ENCODE measurements at places on chromosomes 11 and 22. TPM values are rescaled to one million over a fixed set of nuclear protein-coding genes. Genes with fewer than 3 reads are reported as not detected.
A peak's percentile ranks its signal among the peaks of the same experiment; 100 is the strongest.

GRCh38 chr22:31079095-31079642, 1.9 kb upstream of the SMTN start:
- H3K4me3 ChIP-seq = no peak overlapping the region
- H3K27me3 ChIP-seq = no peaks in the 10 kb centered on the region
- no peak overlapping the region for H3K27ac ChIP-seq
- no peaks in the 10 kb centered on the region for H3K36me3 ChIP-seq

The CRYBB2 gene
- not detected for total RNA-seq

The CHRNA10 gene
- total RNA-seq = 1.7 TPM

DNA sequence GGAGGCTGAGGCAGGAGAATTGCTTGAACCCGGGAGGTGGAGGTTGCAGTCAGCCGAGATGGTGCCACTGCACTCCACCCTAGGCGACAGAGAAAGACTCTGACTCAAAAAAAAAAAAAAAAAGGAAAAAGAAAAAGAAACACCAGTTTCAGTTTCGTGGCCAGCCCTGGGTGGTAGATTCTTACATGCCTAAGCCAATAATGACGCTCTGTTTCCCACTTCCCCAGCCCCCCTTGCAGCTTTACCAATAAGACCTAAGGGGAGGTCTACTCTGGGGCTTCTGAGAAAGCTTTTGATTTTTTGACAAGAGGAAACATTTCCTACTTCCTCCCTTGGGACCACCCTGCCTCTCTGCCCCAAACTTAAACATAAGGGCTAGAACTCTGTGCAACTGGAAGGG, 30.0 kb upstream of the PTPRJ start:
- H3K36me3 ChIP-seq = no peaks in the 10 kb centered on the region
- no peak overlapping the region for H3K4me3 ChIP-seq
- peaks cover 2% of the 10 kb centered on the region for H3K4me1 ChIP-seq
- H3K27ac ChIP-seq = no peak overlapping the region
- DNase-seq = no peak

The TRPM5 gene
- not detected for total RNA-seq

DNA sequence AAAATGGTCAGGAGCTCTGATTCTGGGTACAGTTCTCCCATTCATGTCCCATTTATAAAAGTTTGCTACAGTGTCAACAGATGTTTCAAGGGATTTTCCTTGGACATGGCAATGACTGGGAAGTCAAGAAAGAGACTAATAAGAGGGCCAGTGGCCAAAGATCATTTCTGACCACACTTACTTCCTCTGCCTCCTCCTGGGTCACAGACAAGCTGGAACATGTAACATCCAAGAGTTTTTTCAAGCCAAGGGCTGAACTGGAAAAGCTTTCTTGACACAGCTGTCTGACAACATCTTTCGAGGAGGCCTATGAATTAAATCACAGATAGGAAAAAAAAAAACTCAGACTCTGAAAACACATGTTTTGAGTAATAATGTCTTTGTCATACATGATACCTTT, 8.7 kb downstream of the COMMD9 start:
- no peak overlapping the region for H3K27ac ChIP-seq
- no peaks in the 10 kb centered on the region for H3K27me3 ChIP-seq
- H3K4me1 ChIP-seq = no peaks in the 10 kb centered on the region
- no peak overlapping the region for H3K4me3 ChIP-seq

The CLDN5 gene
- total RNA-seq = 31.5 TPM

The CCDC73 gene
- total RNA-seq = 0.23 TPM

DNA sequence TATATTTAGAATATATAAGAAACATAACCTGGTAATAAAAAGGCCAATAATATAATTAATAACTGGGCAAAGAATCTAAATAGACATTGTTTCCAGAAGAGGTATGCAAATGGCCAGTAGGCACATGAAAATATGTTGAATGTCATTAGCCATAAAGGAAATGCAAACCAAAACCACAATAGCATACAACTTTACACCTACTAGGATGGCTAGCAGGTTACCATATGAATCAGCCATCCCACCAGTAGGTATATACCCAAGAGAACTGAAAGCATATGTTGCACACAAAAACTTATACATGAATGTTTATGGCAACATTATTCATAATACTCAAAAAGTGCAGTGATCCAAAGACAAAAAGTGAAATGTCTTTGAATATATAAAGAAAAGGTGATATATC, 2.7 kb upstream of the OR2D2 start:
- H3K4me1 ChIP-seq = no peaks in the 10 kb centered on the region
- H3K27ac ChIP-seq = no peak overlapping the region
- H3K36me3 ChIP-seq = no peaks in the 10 kb centered on the region
- DNase-seq = no peak

- H3K4me1 ChIP-seq = peaks cover 10% of the 10 kb centered on the region
- no peak overlapping the region for H3K27ac ChIP-seq
- H3K36me3 ChIP-seq = no peaks in the 10 kb centered on the region
- no peak for DNase-seq
- H3K4me3 ChIP-seq = no peak overlapping the region
- no peaks in the 10 kb centered on the region for H3K27me3 ChIP-seq
Observed at GRCh38 chr11:72643547-72643946, 30.7 kb downstream of the PDE2A start.

The CDHR5 gene
- total RNA-seq = 79.7 TPM

DNA sequence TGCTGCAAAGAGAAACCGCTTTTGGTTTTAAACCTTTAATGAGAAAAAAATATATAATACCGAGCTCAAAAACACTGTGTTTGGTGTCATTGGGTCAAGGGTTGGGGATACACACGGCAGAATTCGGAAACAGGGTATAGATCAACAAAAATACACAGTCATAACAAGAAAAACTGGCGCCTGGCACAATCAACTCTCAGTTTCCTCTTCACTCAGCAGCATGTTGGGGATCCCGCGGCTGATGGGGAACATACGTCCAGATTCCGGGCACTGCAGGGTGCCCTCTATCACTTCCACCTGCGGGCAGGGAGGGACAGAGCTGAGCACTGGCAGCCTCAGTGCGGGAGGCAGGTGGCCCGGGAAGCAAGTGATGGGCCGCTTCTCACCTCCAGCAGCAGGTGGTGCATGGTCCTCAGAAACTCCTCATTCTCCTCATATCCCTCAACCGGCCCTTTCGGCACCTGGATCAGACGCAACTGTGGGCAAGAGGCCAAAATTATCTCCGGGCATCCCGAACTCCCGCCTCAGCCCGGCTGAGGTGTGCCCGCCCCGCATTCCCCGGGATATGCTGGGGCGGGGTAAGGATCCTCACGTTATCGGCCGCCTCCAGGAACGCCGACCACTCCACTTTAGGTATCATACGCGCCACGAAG, 561 bp downstream of the TRMT112 start:
- no peak for DNase-seq
- no peaks in the 10 kb centered on the region for H3K27me3 ChIP-seq
- H3K36me3 ChIP-seq = peaks cover 13% of the 10 kb centered on the region
- peak overlapping the region; percentile 54 for H3K4me3 ChIP-seq
- H3K27ac ChIP-seq = peak overlapping the region; percentile 93
- peaks cover 43% of the 10 kb centered on the region for H3K4me1 ChIP-seq

GRCh38 chr11:65529475-65530156, 4.7 kb downstream of the SCYL1 start:
- peaks cover 45% of the 10 kb centered on the region for H3K4me1 ChIP-seq
- no peaks in the 10 kb centered on the region for H3K27me3 ChIP-seq
- DNase-seq = peak; percentile 61
- H3K27ac ChIP-seq = no peak overlapping the region
- H3K36me3 ChIP-seq = peaks cover 32% of the 10 kb centered on the region

- no peak overlapping the region for H3K27ac ChIP-seq
- no peak overlapping the region for H3K4me3 ChIP-seq
- DNase-seq = no peak
- H3K36me3 ChIP-seq = peaks cover 4% of the 10 kb centered on the region
- H3K27me3 ChIP-seq = no peaks in the 10 kb centered on the region
Observed at GRCh38 chr11:72899238-72899637, 85.0 kb downstream of the ATG16L2 start.

The SLC7A4 gene
- total RNA-seq = 0.23 TPM

GRCh38 chr11:64489831-64490441, 101.1 kb upstream of the SLC22A12 start:
- H3K27ac ChIP-seq = no peak overlapping the region
- DNase-seq = peak; percentile 63
- peaks cover 4% of the 10 kb centered on the region for H3K27me3 ChIP-seq
- no peaks in the 10 kb centered on the region for H3K36me3 ChIP-seq

- no peaks in the 10 kb centered on the region for H3K36me3 ChIP-seq
- peak; percentile 44 for DNase-seq
- H3K27me3 ChIP-seq = peaks cover 2% of the 10 kb centered on the region
- no peak overlapping the region for H3K4me3 ChIP-seq
- peaks cover 4% of the 10 kb centered on the region for H3K4me1 ChIP-seq
- H3K27ac ChIP-seq = no peak overlapping the region
Observed at GRCh38 chr22:48576333-48577013, 1251.2 kb downstream of the BRD1 start.

GRCh38 chr11:94638902-94639373, 71.8 kb downstream of the PIWIL4 start:
- no peaks in the 10 kb centered on the region for H3K4me1 ChIP-seq
- H3K4me3 ChIP-seq = no peak overlapping the region
- no peaks in the 10 kb centered on the region for H3K27me3 ChIP-seq
- no peak for DNase-seq

The CRACR2B gene
- total RNA-seq = 2.8 TPM

- H3K4me3 ChIP-seq = no peak within 1 kb of the TSS
- DNase-seq = no peak
- H3K36me3 ChIP-seq = no peaks in the 10 kb centered on the region
- H3K27ac ChIP-seq = peak within 1 kb of the TSS; percentile 56
- H3K27me3 ChIP-seq = no peaks in the 10 kb centered on the region
Observed at GRCh38 chr22:24427500-24428164, at the start of gene ADORA2A. Gene ADORA2A, plus strand, starts transcription at chr22:24427599. Its CDS starts 5,806 bp downstream, at chr22:24433405.

GRCh38 chr11:68868221-68868835, 26.6 kb upstream of the CPT1A start:
- no peak overlapping the region for H3K4me3 ChIP-seq
- no peaks in the 10 kb centered on the region for H3K27me3 ChIP-seq
- no peak for DNase-seq

DNA sequence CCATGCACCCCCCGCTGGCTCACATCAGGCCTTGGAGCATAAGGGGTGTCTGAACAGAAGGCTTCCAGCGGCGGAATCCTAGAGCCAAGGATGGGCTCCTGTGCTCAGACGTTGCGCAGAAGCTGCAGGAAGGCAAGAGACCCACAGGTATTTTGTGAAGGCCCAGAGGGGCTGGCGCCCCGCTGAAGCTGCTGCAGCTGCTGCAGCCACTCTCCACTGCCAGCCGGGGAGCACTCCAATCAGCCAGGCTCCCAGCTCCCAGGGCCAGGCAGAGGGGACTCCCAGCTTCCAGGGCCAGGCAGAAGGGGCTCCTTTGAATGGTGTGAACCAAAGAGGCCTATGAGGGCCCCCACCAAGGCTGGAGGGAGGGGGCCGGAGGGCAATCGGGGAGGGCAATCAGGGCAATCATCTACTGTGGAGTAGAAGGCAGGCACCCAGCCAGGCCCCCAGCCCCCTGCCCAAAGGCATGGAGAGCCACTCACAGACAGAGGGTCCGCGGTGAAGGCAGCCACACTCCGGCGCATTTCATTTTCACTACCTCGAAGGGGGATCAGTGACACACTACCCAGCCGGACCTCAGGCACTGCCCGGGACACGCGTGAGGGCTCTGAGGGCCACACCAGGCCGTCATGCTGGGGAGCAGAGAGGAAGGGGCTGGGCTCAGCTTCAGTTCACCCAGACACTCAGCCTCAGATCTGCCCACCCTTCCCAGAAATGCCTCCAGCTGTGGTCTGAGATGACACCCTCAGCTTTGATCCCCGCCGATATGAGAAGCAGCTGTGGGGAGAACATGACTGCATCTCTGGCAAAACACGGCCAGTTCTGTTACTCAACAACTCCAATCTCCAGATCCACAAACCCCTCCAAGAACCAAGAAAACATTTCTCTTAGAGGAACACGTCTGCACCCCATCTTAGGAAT, 11.6 kb upstream of the PDE2A start:
- H3K27me3 ChIP-seq = no peaks in the 10 kb centered on the region
- H3K4me3 ChIP-seq = no peak overlapping the region
- H3K36me3 ChIP-seq = peaks cover 7% of the 10 kb centered on the region
- no peak for DNase-seq
- no peak overlapping the region for H3K27ac ChIP-seq
- no peaks in the 10 kb centered on the region for H3K4me1 ChIP-seq

DNA sequence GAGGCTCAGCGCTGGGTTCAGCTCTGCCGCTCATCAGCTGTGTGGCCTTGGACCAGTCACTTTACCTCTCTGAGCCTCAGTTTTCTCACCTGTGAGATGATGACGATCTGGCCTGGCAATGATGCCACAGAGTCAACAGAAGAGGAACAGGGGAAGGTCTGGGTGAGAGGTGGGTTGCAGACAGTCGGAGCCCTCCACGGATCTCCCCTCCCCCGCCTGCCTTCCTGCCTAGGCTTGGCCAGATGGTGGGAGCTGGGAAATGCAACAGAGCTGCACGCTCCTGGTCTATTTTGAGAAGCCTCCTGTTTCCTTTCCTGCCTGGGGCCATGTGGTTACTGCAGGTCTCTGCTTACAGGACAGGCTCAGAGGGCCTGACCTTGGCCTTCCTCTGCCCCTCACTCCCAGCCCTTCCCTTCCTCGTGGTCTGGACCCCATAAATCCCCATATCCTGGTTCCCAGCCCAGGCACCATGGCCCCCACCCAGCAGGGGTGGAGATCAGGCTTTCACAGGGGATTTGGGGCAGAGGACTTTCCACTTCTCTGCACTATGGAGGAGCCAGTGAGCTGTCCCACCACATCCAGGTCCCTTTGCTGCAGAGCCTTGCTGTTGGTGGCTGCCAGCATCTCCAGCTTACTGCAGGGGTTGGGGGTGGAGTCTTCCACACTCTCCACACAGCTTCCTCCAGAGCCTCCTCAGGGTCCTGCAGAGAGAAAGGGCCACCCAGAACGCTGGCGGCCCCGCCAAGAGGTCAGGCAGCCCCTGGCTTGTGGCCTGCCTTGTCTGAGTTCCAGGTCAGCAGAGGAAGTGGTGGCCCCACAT, 46.9 kb downstream of the C11orf96 start:
- H3K4me1 ChIP-seq = peaks cover 7% of the 10 kb centered on the region
- H3K4me3 ChIP-seq = no peak overlapping the region
- no peaks in the 10 kb centered on the region for H3K27me3 ChIP-seq
- peak overlapping the region; percentile 81 for H3K27ac ChIP-seq
- DNase-seq = no peak

The SYT8 gene
- total RNA-seq = 0.17 TPM

- DNase-seq = no peak
- peak overlapping the region; percentile 37 for H3K27ac ChIP-seq
- peaks cover 22% of the 10 kb centered on the region for H3K4me1 ChIP-seq
Observed at GRCh38 chr11:116930586-116930985, 93.2 kb upstream of the APOA1 start.

DNA sequence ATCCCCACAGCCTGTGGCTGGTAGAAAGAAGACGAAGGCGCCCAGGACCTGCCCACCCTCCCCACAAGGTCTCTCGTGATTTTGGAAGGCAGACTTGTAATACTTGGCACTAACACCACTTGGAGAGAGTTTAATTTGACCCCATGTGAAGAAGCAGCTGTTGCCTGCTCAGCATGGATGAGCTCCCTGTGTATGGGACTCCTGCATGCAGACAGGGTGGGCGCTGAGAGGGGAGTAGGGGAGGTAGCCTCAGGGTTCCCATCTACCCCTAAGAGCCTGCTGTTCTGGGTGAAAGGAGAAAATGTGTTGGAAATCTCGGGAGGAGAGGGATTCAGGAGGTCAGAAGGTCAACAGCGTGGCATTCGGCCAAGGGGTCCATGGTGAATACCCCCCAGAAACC, 625.9 kb downstream of the TBC1D22A start:
- no peak overlapping the region for H3K27ac ChIP-seq
- no peaks in the 10 kb centered on the region for H3K27me3 ChIP-seq
- H3K4me1 ChIP-seq = no peaks in the 10 kb centered on the region

- DNase-seq = no peak
- H3K4me3 ChIP-seq = no peak overlapping the region
- no peaks in the 10 kb centered on the region for H3K27me3 ChIP-seq
- no peak overlapping the region for H3K27ac ChIP-seq
Observed at GRCh38 chr11:88332851-88333250, 4.7 kb downstream of the CTSC start.

Data from liver (tissue), 10 donors.